ENCODE measurements at places on chromosomes 16 and 17. TPM values are rescaled to one million over a fixed set of nuclear protein-coding genes. Genes with fewer than 3 reads are reported as not detected.
A peak's percentile ranks its signal among the peaks of the same experiment; 100 is the strongest.

- DNase-seq, result no peak
These were observed 23.3 kb downstream of the GPR179 start for GRCh38 chr17:38320482-38320881.

STH gene
- not detected for total RNA-seq

LRRC37A gene
- total RNA-seq, result 2.3 TPM

- DNase-seq, result no peak
These were observed 20.1 kb downstream of the GID4 start for GRCh38 chr17:18059283-18059682.

DNA sequence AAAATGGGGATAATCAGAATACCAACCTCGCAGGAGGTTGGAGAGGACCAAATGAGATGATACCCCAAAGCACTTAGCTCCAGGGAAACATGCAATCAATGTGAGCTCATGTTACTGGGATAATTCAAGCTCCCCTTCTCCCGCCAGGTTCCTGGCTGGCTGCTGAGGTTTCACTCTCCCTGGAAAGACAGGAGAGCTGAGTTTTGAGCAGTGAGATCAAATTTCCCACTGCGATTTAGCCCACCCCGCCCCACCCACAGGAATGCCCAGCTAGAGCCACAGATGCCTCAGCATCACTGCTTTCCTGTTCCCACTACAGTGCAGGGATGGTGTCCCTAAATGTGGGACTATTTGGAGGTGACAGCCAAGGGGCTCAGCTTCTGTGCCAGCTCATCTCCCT, 56.7 kb downstream of the ZNF423 start:
- no peak for DNase-seq

- peak; percentile 26 for DNase-seq
These were observed 32.6 kb upstream of the ZNF469 start for GRCh38 chr16:88349903-88350900.

GRCh38 chr17:3915581-3915994, 677 bp downstream of the P2RX1 start:
- no peak for DNase-seq

- no peak for DNase-seq
These were observed 19.6 kb downstream of the NT5M start for GRCh38 chr17:17322516-17323510.

CSH1 gene
- total RNA-seq, result not detected

SHCBP1 gene
- 28.9 TPM for total RNA-seq

KRTAP4-4 gene
- total RNA-seq, result not detected

DNA sequence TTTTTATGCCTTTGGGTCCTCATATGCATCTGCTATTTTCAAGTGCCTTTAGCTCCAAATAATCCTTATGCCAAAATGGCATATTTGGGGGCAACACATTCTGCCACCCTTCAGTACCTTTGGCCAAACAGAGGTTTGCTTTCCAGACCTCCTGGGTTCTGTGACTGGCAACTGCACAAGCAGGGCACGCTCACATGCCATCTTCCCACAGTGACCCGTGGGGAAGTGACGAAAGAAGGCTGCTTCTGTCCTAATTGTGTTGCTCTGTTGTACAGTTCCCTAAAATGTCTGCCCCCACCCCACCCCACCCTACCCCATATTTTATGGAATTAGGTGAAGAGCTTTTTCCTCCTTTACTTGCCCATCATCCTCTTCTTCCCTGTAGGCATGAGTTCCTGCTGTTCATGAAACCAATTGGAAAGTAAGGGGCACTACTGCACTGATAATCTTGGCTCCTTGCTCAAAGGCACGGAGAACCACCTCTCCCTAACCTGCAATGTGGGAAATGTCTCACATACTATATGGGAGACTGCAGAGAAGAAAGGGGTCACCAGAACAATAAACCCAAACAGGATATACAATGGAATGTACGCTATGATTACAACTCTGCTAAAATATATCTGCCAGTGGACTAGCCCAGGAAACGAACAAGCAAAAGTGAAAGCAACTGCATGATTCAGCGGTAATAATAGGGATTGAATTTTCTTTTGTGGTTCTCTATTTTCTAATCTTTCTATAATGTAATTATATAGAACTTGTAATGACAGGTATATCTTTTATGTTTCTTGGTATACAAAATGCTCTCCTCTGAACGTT, 3.3 kb upstream of the SLFN12L start:
- peak; percentile 53 for DNase-seq

GRCh38 chr16:2535625-2536013, 2.2 kb upstream of the PDPK1 start:
- DNase-seq, result peak; percentile 94

TAC4 gene
- total RNA-seq, result not detected

DNA sequence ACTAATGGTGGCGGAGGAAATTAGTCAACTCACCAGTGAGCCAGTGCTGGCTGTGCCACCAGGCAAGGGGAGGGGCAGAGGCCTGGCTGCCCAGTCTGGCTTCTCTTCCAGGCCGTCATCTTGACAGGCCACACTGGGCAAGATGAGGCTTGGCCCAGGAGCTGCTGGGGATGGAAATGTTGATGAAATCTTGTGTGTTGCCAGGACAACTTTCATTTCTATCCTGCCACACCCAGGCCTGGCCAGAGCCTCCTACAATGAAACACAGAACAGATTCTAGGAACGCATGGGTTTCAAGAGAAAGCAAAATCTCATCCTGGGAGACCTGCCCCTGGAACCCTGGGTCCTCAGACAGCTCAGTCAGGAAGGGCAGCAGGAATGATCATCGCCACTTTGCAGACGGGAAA, 9.3 kb downstream of the HEXIM2 start:
- peak; percentile 87 for DNase-seq

DNA sequence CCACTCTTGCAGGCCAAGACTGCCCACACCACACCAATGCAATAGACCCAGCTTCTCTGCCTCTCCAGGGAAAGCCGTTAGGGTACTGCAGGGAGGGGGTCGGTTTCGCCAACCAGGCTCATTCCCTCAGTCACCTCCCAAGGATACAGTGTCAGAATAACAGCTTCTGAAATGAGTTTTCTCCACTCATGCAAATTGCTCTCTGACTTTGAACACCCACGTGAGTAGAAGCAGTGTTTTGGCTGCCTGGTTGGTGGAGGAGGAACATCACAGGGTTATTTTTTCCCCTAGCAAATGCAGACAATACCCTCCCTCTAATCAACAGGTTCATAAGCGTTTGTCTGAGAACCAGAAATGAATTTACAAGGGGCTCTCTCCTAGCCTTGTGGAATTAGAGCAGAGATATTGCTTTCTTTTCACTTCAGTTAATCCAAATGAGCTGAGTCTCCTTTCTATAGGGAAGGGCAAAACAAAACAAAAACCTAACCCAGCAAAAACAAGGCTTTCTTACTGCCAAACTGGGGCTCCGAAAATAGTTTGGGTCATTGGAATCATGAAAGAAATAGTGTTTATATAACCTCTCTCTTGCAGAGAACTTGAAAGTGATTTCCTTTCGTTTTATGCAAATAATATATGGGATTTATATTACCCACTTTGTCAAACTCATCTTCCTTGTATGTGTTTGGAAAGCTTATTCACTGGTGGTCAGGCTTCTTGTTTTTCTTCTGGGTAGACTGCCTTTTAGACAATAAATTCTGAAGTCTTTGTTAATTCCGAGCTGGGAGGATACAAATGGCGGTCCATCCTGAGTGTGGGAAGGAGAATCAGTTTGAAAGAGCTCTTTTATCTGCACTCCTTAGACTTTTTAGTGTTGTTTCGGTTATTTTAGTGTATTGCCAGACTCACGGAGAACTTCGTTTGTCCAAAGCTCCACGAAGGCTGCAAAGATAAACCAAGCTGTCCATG, 229.9 kb downstream of the MSI2 start:
- no peak for DNase-seq

DPEP3 gene
- total RNA-seq, result not detected

DNA sequence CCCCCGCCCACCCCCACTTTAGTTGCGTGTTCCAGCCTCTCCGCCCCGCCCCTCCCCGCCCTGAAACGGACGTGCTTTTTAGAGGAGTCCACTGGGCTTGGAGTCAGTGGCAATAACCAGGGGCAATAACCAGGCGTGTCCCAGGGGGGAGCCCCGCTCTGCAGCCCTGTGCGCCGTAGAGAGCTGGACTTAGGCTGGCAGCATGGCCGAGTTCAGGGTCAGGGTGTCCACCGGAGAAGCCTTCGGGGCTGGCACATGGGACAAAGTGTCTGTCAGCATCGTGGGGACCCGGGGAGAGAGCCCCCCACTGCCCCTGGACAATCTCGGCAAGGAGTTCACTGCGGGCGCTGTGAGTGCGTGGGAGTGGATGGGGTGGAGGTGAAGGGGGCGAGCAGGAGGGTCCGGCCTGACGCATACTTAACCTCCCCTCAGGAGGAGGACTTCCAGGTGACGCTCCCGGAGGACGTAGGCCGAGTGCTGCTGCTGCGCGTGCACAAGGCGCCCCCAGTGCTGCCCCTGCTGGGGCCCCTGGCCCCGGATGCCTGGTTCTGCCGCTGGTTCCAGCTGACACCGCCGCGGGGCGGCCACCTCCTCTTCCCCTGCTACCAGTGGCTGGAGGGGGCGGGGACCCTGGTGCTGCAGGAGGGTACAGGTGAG, at the start of gene ALOX15B:
ALOX15B (plus strand) TSS at position 106 of the 657 bp plus-strand sequence; CDS start at position 203, 97 bp downstream.
- no peak for DNase-seq

GRCh38 chr16:12091569-12092543, 115.3 kb downstream of the SNX29 start:
- no peak for DNase-seq

- DNase-seq, result no peak
These were observed 51.5 kb downstream of the CBFA2T3 start for GRCh38 chr16:88925540-88925887.

- no peak for DNase-seq
These were observed 4.3 kb upstream of the PABPN1L start for GRCh38 chr16:88870608-88871348.

CHD3 gene
- total RNA-seq, result 143 TPM

KRTAP9-8 gene
- total RNA-seq, result not detected

GRCh38 chr17:29474297-29474696, 84.1 kb downstream of the TAOK1 start:
- DNase-seq, result no peak

DNA sequence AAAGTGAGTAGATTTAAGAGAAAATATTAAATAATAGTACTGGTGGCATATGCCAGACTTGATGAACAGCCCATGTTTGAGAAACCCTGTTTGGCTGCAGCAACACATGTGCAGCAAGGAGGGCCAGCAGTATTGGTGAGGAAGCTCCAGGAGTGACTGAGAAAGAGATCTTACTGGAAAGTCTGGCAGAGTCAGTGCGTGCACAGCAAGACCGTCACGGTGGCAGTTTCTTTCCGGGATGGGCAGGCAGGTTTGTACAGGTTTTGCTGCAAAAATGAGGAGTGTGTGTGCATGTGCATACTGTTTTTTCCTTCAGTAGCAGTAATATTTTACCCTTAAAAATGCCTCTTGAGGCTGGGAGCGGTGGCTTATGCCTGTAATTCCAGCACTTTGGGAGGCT, 41.4 kb downstream of the KSR1 start:
- no peak for DNase-seq

DNA sequence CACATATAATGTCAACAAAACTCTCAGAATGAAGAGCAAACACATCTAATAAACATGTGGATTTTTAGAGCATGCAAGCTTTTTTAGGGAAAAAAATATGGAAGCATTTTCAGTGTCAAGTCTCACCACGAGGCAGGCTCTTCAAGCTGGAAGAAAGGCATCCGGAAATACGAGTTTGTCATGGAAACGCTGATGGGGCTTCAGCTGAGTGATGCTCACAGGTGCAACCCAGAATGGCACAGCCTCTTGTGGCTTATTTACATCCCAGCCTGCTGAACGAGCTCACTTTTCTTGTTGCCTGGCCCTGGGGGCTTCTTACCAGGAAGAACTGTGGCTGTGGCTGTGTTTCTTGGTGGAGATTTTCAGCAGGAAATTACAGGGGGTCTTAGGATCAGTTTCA, 24.1 kb upstream of the DYNLL2 start:
- no peak for DNase-seq

DNA sequence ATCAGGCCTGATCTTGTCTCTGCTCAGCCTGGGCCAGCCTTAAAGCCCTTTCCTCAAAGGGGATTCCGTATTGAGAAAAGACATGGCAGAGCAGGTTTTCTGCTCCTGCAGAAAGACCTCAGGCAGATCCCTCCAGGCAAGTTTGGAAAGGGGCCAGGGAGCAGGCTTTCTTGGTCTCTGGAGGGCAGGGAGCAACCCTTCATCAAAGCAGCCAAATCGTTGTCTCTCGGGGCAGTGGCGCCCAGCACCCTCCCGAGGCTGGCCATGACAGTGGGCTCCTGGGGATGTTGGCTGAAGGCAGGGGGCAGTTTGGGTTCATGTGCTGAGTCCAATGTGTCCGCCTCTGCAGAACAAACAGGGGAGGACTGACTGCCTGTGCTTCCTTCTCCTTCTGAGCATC, 168.4 kb upstream of the WSCD1 start:
- no peak for DNase-seq

Data from fibroblast of the aortic adventitia (primary cell).